ENCODE measurements at places on chromosomes 6 and 20.

GRCh38 chr20:58149437-58150091, 78.9 kb downstream of the ANKRD60 start:
- DNase-seq = no peak

GRCh38 chr20:32522526-32522775, 62.7 kb downstream of the NOL4L start:
- no peak for DNase-seq

DNA sequence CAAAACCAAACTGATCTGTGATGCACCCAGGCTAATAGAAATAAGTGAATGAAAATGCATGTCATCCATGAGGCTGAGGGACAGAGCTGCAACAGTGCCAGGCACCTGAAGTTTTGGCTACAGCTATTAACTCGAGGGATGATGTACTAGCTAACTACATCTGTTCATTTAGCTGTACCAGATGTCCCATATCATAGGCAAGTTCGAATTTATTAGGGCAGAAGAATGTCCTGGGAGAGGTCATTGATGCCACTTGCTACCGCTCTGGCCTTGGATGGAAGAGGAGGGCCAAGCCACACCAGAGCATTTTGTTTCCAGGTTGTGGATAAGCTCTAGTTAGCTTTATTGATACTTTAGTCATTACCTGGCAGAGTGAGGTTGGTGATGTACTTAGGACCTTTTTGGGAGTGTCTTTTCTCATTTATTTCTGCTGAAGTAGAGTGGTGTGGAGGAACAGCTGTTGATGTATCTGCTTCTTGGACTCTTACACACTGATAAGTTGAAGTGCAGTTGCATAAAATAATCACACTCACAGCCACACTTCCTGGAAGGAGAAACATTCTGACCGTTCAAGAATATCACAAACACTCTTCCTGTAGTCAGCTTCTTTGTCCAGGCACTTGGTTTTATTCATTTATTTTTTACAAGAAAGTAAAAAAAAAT, 8.2 kb downstream of the ZFAND3 start:
- no peak for DNase-seq

DNA sequence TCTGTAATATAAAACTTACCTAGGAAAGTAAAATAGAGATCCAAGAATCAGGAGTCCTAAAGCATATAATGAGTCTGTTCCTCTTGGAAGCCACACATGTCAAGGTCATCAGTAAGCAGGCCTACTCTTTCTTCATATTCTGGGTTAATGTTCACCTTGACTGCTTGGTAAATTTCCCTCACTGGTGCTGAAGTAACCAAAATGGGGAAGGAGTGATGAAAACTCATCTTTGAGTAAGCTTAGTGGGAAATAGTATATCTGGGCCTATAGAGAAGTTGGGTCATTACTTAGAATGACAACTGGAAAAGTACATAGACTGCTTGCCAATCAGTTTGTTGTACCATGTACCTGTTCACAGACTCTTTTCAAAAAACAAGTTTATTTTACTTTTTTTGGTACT, 6.6 kb downstream of the TSPYL4 start:
- no peak for DNase-seq

DNA sequence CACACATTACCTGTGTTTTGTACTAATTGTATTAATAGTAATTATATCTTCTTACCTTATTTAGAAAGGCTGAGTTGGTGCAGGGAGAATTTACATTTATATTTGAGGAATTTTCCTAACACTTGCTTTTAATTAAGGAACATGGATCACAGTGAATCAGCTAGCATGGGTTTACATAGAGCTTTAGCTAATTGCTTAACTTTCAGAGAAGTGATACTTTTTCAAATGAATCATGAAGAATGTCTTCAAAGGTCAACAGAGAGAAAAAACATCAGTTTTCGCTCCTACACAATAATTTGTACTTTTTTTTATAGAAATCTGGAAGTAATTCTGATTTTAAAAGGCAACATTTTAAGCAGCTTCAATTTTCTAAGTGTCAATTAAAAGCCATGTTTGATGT, 195.0 kb upstream of the HEY2 start:
- no peak for DNase-seq

GRCh38 chr6:25387911-25388310, 108.7 kb downstream of the CARMIL1 start:
- no peak for DNase-seq

DNA sequence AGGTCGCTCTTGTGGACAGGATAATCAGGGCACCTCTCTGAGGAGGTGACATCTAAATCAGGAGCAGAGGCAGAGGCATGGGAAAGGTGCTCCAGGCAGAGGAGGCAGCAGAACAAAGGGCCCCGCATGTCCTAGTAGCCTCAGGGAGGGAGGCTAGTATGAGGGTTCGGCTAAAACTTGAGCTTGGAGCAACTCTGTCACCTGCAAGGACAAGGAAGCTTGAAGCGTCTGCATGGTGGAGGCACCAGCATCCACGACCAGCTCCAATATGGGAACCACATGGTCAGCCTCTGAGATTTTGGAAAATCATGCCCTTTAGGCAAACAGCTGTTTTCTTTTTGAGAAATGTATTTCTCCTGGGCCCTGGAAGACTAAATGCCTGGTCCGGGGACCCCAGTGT, 13.0 kb upstream of the MPC1 start:
- DNase-seq = no peak

GRCh38 chr6:82711971-82712370, 348.4 kb downstream of the TPBG start:
- no peak for DNase-seq

DNA sequence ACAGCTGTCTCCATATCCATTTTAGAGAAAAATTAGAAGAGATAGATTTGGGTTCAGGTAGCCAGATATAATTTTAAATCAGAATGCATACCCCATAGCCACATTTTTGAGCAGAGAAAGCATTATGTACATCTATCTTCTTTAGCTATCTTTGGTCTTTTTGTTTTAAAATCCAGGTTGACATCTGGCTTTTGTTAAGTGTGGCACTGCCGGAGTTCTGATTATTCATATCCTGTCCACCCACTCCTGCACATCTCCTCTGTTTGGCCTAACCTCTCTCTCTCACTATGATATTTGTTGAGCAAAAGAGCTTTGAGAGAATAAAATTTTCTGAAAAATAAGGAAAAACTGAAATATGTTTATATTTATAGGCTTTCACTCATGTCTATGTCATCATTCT, 189.7 kb downstream of the PACRG start:
- DNase-seq = no peak

GRCh38 chr20:37520419-37520955, 563 bp upstream of the NNAT start:
- no peak for DNase-seq

GRCh38 chr6:10886691-10887502, at the start of gene SYCP2L:
Gene SYCP2L, plus strand, starts transcription at chr6:10887052. Its CDS starts 75 bp downstream, at chr6:10887127.
- peak; percentile 77 for DNase-seq

DNA sequence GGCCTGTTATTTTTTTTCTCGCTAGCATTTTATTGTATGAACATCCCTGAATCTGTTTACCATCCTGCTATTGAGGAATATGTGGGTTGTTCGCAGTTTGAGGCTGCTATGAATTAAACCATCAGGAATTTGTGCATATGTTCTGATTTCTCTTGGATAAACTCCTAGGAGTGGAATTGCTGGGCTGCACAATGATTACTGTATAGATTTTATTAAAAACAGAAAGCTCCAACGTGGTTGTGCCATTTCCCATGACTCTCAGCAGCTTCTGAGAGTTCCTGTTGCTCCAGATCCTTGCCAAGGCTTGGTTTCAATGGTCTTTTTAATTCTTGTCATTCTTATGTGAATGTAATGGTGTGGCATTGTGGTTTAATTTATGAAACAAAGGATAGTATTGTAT, 75.1 kb downstream of the EDN3 start:
- no peak for DNase-seq

DNA sequence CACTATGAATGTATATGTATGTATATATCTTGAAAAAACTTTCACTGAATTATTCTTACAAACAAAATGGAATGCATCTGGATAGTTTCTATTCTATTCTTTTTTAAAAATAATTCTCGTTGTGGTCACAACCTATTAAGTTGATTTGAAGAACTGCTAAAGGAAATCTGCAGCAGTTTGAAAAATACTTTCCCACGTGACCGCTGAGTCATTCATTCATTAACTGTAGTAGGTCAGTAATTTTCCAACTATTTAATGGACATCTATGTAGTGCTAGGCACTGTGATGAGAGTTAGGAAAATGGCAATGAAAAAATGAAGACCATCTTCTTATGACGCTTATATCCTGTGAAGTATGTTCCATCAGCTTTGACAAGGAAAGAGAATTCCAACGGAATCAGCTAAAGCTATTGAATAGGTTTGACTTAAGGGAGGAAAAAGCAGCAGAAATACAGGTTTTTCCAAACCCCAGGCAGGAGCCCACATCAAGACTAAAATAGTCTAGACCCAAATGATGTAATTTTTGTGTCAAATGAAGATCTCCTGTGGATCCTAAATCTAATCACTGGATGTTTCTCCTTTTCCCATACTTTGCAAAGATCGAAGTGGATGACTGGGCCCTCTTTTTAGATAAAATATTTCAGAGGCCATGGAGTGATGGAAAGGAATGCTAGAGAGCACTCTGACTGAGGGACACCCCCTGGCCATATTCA, 4.1 kb upstream of the EFHC1 start:
- DNase-seq = no peak

GRCh38 chr6:3825851-3826581, 23.2 kb upstream of the FAM50B start:
- DNase-seq = peak; percentile 81

- no peak for DNase-seq
Observed at GRCh38 chr6:137543114-137543513, 48.9 kb upstream of the OLIG3 start.

GRCh38 chr20:34791289-34792020, 34.0 kb downstream of the NCOA6 start:
- no peak for DNase-seq

DNA sequence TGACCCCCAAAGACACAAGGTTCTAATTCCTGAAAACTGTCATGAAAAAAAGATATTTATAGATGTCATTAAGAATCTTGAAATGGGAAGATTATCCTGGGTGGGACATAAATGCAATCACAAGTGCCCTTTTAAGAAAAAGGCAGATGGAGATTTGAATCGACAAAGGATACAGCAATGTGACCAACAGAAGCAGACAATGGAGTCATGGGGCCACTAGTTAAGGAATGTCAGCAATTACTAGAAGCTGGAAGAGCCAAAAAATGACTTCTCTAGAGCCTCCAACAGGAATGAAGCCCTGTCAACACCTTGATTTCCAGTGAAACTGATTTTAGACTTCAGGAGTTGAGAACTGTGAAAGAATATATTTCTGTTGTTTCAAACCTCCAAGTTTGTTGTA, 448.5 kb downstream of the MEI4 start:
- DNase-seq = no peak

GRCh38 chr6:35168461-35168861, 27.3 kb upstream of the TCP11 start:
- no peak for DNase-seq

- DNase-seq = no peak
Observed at GRCh38 chr6:54718541-54719023, 128.0 kb upstream of the FAM83B start.

GRCh38 chr6:37225350-37226169, 32.0 kb upstream of the TBC1D22B start:
- DNase-seq = no peak

DNA sequence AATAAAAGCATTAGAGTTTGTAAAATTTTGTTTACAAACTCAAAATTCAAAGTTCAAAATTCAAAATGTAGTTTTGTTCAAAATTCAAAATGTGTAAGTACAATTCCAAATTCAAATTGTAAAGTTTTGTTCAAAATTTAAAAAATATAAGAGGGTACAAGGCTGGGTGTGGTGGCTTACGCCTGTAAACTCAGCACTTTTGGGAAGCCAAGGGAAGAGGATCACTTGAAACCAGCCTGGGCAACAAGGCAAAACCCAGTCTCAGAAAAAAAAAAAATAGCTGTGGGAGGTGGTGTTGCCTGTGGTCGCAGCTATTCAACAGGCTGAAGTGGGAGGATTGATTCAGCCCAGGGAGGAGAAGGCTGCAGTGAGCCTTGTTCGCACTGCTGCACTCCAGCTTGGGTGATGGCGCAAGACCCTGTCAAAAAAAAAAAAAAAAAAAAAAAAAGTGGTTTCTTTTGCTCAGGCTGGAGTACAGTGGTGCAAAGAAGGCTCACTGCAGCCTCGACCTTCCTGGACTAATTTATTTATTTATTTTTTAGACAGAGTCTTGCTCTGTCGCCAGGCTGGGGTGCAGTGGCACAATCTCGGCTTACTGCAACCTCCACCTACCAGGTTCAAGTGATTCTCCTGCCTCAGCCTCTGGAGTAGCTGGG, 5.4 kb upstream of the ZBTB12 start:
- no peak for DNase-seq

All from HCT116 (cell line).